A549 treated with GW870086 at 1 μM for 4 hours (cell line): ENCODE measurements at places on chromosomes 5 and 9. TPM values are rescaled to one million over a fixed set of nuclear protein-coding genes. Genes with fewer than 3 reads are reported as not detected.

PAXX gene
- 47.9 to 81.3 TPM (median 74.1 TPM) in 5 replicates for total RNA-seq

ADAMTS6 gene
- total RNA-seq, result 0.03 to 0.16 TPM (median 0.06 TPM) in 5 replicates

TNFSF8 gene
- total RNA-seq, result not detected in 5 replicates

SLC24A2 gene
- not detected in 5 replicates for total RNA-seq

SVEP1 gene
- total RNA-seq, result 1.2 to 2.1 TPM (median 1.8 TPM) in 5 replicates

BHMT2 gene
- total RNA-seq, result not detected in 5 replicates

INPP5E gene
- total RNA-seq, result 14.2 to 20.7 TPM (median 19.7 TPM) in 5 replicates

IFNA21 gene
- not detected in 5 replicates for total RNA-seq

PCDHB5 gene
- 0.94 to 1.8 TPM (median 1.5 TPM) in 5 replicates for total RNA-seq

FOXD1 gene
- total RNA-seq, result 14.7 to 22.1 TPM (median 19.3 TPM) in 5 replicates

IL13 gene
- 0.12 TPM in 1 of 5 replicates, not detected in the others for total RNA-seq

SLC6A19 gene
- 0.07 to 0.13 TPM (median 0.10 TPM) in 5 replicates for total RNA-seq

C1QTNF2 gene
- total RNA-seq, result 0.05 to 0.16 TPM (median 0.11 TPM) in 5 replicates

DMRT2 gene
- total RNA-seq, result 0.08 to 0.13 TPM in 2 of 5 replicates, not detected in the others

RFESD gene
- total RNA-seq, result 3.1 to 4.8 TPM (median 4.1 TPM) in 5 replicates

PRKAA1 gene
- 29.0 to 54.8 TPM (median 39.1 TPM) in 5 replicates for total RNA-seq
